Natural killer cell treated with Interleukin-12 subunit alpha and Interleukin-12 subunit beta and Interleukin-15 and Interleukin-18, amount 100 ng/mL, for 72 hours (primary cell): ENCODE measurements at places on chromosomes 5 and 9. TPM values are rescaled to one million over a fixed set of nuclear protein-coding genes. Genes with fewer than 3 reads are reported as not detected.

DNA sequence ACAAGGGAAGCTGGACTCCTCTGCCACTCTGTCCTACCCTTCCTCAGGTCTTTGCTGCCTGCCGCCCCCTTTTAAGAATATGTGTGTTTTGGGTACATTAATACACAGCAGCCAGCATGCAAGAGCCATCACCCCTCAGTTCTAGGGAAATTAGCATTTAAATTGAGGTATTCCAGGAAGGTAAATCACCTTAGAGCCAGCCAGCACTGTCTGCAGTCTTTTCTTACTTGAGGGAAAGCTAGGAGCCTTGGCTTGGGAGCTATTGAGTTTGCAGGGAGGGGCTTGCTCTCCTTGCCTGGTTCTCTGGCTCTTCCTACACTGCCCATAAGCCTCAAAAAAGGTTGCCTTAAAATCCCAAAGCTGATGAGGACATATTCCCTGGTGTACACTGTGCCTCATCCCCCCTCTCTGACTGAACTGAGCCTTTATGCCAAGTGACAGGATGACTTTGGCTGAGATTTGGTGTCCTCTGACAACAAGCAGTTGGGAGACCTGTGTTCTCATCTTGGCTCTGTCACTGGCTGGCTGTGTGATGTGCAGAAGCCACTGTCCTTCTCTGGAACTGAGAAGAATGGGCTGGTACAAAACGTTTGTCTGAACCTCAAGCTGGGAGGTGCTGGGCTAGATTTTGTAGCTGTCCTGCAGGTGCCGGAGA, 54.1 kb downstream of the TRIM32 start:
- no peak for DNase-seq
- H3K4me3 ChIP-seq: no peak overlapping the region
- H3K27ac ChIP-seq: no peak overlapping the region

GRCh38 chr9:113246928-113247327, 25.6 kb downstream of the SLC31A1 start:
- H3K36me3 ChIP-seq: no peaks in the 10 kb centered on the region
- H3K4me1 ChIP-seq: no peaks in the 10 kb centered on the region
- H3K27me3 ChIP-seq: no peaks in the 10 kb centered on the region
- no peak overlapping the region for H3K4me3 ChIP-seq

DNA sequence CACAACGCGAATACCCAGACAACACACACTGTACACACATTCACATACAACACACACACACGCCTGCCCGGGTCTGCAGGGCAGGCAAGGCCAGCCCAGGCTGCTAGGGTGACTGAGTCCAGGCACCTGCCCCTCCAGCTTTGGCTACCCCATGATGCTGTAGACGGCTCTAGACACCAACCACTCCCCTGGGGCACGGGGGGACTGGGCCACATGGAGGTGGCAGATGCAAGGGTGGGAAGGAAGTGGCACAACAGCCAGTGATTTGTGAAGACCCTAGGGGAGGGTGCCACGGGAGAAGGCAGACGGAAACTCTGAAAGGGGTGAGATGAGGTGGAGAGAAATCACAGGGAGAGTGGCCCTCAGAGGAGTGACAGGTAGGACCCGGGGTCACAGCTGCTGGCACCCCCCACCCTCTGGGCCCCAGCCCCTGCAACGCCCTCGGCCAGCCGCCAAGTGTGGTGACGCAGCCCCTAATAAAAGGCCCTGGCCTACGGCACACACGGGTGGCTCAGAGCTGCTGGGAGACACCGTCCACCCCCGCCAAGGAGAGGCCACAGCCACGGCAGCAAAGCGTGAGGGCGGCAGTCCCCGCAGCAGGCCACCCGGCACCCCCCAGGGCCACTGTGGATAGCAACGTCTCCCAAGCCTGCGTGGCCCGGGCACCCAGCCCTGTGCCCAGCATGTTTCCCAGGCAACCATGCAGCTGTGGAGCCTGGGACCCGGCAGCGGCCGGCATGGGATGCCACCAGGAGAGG, 6.6 kb upstream of the CCDC187 start:
- no peak overlapping the region for H3K27ac ChIP-seq
- no peaks in the 10 kb centered on the region for H3K27me3 ChIP-seq
- H3K4me1 ChIP-seq: no peaks in the 10 kb centered on the region
- no peak overlapping the region for H3K4me3 ChIP-seq
- no peak for DNase-seq
- H3K36me3 ChIP-seq: no peaks in the 10 kb centered on the region

- peaks cover 20% of the 10 kb centered on the region for H3K4me1 ChIP-seq
- H3K4me3 ChIP-seq: peak overlapping the region; percentile 21
- DNase-seq: peak; percentile 63
- H3K27ac ChIP-seq: peak overlapping the region; percentile 45
Measured at GRCh38 chr9:36092509-36093215, 43.9 kb upstream of the GLIPR2 start.

GRCh38 chr5:82356808-82357671, 78.9 kb upstream of the RPS23 start:
- H3K27me3 ChIP-seq: no peaks in the 10 kb centered on the region
- H3K4me3 ChIP-seq: peak overlapping the region; percentile 75
- peak; percentile 84 for DNase-seq
- H3K27ac ChIP-seq: peak overlapping the region; percentile 88

DNA sequence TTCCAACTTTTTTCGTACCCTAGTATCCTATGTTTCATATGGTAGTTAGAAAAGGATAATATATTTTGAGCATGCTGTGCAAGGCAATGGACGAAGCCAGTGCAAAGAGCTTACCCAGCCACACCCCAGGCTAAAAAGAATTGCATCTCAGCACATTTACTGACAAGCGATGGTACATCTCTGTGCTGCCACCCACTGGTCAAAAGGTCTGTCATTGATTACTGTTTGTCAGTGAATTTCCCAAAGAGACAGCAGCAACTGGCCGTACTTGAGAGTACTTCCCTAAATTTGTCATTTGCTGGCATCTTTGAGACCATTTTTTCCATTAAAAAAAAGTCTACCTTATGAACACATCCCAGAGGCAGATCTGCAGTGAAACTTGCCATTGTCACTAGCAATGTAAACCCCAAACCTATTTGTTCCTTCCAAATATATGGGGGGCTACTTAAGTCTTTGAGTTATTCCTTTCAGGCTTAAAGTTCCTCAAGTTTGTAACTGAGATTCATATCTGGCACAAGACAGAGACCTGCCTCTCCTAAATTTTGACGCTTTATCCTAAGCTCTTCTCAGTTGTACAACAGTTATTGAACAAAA, 184.3 kb downstream of the CTNND2 start:
- no peak overlapping the region for H3K4me3 ChIP-seq
- no peak overlapping the region for H3K27ac ChIP-seq
- no peaks in the 10 kb centered on the region for H3K27me3 ChIP-seq
- no peaks in the 10 kb centered on the region for H3K36me3 ChIP-seq

The PCDHGA10 gene
- 0.67 TPM for total RNA-seq

DNA sequence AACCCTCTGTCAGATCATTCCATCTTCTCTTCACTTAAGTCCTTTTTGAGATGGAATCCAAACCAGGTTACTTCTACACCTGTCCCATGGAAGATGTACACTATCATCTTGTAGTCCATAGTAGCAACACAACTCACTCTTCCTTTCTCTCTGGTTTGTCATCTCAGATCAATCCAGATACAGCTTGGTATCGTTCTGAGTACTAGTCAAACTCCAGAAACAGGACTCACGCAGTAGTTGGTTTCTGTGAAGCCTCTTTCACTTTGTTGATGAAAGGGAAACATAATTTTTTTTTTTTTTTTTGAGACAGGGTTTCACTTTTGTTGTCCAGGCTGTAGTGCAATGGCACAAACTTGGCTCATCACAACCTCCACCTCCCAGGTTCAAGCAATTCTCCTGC, 484.0 kb downstream of the PRDM9 start:
- no peaks in the 10 kb centered on the region for H3K4me1 ChIP-seq
- no peak overlapping the region for H3K4me3 ChIP-seq
- H3K27me3 ChIP-seq: no peaks in the 10 kb centered on the region

GRCh38 chr9:130242270-130243014, 23.1 kb upstream of the HMCN2 start:
- DNase-seq: no peak
- H3K27ac ChIP-seq: peak overlapping the region; percentile 56
- no peaks in the 10 kb centered on the region for H3K36me3 ChIP-seq
- H3K4me3 ChIP-seq: peak overlapping the region; percentile 26
- H3K27me3 ChIP-seq: no peaks in the 10 kb centered on the region

GRCh38 chr9:133782157-133783130, 44.3 kb upstream of the SARDH start:
- H3K36me3 ChIP-seq: no peaks in the 10 kb centered on the region
- H3K4me1 ChIP-seq: no peaks in the 10 kb centered on the region
- H3K4me3 ChIP-seq: no peak overlapping the region
- no peaks in the 10 kb centered on the region for H3K27me3 ChIP-seq

DNA sequence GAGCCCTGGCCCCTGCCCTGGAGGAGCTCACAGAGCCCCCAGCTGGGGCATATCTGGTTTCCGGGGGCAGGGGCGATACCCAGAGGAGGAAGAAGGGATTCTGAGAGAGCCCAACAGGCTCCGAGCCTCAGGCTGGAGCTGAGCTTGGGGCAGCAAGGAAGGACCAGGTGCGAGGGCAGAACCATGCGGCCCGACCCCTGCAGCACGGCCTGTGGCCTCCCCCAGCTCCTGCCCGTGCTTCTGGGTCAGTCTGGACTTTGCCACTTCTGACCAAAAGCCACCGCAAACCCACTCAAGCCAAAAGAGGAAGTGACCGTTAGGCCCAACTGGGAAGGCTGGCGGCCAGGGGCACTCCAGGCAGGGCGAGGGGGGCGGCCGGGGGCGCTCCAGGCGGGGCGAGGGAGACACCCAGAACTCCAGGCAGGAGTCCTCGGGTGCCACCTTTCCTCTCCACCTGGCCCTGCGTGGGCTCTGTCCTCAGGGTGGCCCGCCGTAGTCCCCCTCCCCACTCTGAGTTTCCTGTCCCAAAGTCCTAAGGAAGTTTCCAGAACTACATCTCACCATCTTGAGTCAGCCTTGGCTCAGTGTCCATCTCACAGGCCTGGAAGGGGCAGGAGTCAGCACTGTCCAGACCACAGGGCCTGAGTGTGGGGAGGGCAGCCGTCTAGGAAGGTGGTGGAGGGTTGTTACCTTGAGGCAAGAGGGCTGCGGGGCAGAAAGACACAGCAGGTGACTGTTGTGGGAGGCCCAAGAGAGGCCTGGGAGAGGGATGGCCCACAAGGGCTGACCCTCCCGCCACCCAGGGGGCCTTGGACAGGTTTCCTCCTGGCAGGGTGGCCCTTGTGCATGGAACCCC, 946 bp upstream of the LTC4S start:
- no peaks in the 10 kb centered on the region for H3K27me3 ChIP-seq
- peak overlapping the region; percentile 71 for H3K27ac ChIP-seq
- H3K4me1 ChIP-seq: peaks cover 26% of the 10 kb centered on the region

The NUTM2G gene
- not detected for total RNA-seq

The LMBRD2 gene
- total RNA-seq: 12.7 TPM

DNA sequence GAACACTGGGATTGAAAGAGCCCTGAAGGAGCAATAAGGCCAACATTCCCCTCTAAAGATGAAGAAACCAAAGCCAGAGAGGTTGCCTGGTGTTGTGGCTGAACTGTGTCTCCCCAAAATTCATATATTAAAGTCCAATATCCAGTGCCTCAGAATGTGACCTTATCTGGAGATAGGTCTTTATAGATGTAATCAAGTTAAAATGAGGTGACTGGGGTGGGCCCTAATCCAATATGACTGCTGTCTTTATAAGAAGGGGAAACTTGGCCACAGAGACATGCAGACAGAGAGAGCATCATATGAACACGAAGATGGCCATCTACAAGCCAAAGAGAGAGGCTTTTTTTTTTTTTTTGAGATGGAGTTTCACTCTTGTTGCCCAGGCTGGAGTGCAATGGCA, 66.9 kb upstream of the PLPP1 start:
- H3K36me3 ChIP-seq: no peaks in the 10 kb centered on the region
- H3K4me1 ChIP-seq: peaks cover 4% of the 10 kb centered on the region
- no peak for DNase-seq
- H3K27me3 ChIP-seq: peaks cover 4% of the 10 kb centered on the region
- H3K4me3 ChIP-seq: no peak overlapping the region

The SPOCK1 gene
- not detected for total RNA-seq
